ENCODE measurements at places on chromosomes 5 and 9.

- no peak for DNase-seq
These were observed 172.3 kb upstream of the TBCA start for GRCh38 chr5:77948476-77948875.

DNA sequence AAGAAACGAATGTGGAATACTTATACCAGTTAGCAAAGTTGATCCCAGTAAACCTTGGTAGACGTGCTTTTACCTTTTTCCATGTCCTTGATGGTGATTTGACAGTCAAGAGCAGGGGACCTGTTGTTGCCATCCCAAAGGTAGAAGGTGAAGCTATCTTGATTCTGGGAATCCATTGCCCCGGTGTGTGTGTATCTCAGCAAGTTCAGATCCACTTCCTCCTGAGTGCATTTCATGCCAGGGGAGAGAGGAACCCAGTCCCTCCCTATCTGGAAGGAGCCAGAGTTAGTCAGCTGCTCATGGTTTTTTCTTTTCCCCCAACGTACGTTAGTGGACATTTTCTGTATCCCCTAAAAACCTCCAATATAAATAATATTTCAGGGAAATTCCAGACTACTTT is 66.3 kb upstream of the CER1 start:
- DNase-seq: no peak

DNA sequence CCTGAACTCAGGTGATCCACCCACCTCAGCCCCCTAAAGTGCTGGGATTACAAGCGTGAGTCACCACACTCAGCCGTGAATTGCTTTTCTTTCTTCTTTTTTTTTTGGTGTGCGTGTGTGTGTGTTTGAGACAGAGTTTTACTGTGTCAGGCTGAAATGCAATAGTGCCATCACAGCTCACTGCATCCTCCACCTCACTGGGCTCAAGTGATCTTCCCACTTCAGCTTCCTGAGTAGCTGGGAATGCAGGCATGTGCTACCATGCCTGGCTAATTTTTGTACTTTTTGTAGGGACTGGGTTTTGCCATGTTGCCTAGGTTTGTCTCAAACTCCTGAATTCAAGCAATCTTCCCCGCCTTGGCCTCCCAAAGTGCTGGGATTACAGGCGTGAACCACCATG is 113.7 kb upstream of the HAPLN1 start:
- DNase-seq: no peak

- peak; percentile 49 for DNase-seq
These were observed 644 bp downstream of the BRD3 start for GRCh38 chr9:134066913-134067851.

GRCh38 chr9:78131969-78132700 is 100.5 kb upstream of the GNAQ start:
- DNase-seq: no peak

DNA sequence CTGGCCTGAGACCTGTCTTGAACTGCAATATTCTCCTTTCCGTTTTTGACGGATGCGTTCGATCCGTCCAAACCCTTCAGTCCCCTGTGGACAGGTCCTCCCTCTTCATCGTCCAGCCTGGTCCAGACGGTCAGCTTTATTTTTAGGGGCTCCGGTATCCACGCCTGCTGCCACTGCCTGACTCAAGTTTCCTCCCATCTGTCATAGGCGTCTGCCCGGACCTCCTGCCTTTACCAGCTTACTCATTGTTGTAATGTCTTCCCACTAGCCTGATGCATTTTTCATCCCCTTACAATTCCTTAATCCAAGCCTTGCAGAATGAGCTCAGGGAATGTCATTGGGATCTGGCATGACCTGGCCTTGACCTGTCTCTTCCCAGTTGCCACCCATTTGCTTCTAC is 145.8 kb downstream of the TENT4A start:
- DNase-seq: no peak

DNA sequence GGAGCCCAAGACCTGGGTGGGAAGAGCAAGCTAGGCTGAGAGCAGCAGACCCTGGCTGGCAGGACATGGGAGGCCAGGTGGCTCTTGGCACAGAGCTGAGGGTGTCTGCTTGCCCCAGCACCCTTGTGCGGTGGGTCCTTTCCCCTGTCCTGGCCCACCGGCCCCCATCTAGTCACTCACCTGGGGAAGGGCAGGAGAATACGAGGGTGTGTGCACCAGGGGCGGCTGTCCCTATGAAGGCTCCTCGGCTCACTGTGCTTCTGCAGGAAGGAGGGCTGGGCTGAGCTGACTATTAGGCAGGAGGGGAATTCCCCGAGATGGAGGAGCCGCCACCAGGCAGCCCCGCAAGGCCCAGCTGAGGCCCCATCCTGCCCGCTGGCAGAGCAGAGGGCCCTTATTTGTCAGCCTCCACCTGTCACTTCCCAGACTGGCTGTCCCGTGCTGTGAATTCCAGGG is 6.1 kb upstream of the TNIP1 start:
- DNase-seq: peak; percentile 65

DNA sequence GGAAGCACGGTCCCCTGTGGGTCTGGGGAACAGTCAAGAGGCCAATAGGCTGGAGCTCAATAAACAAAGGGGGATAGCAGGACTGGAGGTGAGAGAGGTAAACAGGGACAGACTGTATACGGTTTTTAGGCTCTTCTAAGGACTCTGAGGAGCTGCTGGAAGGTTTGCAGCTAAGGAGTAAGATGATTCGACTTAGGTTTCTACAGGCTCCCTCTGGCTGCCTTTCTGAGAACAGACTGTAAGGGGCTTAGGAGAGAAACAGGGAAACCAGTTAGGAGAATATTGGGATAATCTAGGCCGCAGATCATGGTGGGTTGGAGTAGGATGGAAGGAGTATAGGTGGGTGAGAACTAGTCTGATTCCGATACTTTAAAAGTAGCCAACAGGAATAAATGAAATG is 10.4 kb downstream of the CDK5RAP2 start:
- no peak for DNase-seq

- no peak for DNase-seq
These were observed 945.6 kb upstream of the ARRDC3 start for GRCh38 chr5:92328584-92329259.

DNA sequence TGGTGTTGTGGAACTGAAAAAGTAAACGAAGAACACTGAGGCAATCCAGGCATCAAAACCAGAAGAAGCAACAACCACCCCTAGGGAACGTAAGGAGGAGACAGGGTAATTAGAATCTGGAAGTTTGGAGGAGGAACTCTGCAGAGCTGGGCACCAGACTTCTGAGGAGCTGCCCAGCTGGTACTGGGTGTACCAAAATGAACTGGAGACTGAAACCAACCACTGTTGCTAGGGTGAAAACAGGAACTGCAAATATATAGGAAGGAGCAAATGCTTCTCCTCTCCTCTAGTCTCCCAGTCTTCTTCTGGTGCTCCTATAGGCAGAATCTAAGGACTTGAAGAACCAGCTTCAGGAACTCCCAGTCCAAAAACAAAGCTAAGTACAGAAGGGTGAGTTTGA is 189.8 kb downstream of the ELAVL2 start:
- DNase-seq: no peak

DNA sequence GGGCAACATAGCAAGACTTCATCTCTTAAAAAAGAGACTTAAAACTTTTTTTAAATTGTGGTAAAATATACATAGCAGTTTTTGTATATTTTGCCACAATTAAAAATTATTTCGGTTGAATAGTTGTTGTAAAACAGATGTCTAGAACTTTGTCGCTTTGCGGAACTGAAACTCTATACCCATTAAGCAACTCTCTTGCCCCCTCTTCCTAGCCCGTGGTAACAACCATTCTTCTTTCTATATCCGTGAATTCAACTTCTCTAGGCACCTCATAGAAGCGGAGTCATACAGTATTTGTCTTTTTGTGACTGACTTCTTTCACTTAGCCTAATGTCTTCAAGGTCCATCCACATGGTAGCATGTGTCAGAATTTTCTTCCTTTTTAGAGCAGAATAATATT is 43.3 kb downstream of the SPARC start:
- no peak for DNase-seq

GRCh38 chr5:122457178-122457826 is 145.3 kb downstream of the SNCAIP start:
- no peak for DNase-seq

- no peak for DNase-seq
These were observed 23.3 kb downstream of the SLC1A3 start for GRCh38 chr5:36629729-36630128.

GRCh38 chr5:111427762-111428161 is 84.6 kb downstream of the STARD4 start:
- DNase-seq: no peak

DNA sequence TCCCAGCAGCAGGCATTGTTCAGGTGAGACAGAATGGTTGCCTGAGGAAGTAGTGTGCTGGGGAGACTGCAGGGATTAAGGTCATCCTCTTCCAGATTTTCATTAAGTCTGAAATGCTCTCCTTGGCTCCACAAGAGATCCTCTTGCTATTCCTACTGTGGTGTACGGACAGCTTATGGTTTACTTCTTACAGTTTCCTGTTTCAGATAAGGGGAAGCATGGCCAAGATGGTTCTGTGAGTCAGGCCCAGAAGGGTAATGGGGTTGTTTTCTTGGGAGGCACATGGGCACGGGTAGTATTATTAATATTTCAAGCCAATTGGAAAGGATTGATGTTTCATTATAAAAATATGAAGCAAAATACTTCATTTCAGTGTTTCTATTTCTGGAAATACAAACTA is 42.9 kb downstream of the GLRX start:
- DNase-seq: no peak

GRCh38 chr9:115106001-115106400 is 12.0 kb downstream of the TNC start:
- no peak for DNase-seq

DNA sequence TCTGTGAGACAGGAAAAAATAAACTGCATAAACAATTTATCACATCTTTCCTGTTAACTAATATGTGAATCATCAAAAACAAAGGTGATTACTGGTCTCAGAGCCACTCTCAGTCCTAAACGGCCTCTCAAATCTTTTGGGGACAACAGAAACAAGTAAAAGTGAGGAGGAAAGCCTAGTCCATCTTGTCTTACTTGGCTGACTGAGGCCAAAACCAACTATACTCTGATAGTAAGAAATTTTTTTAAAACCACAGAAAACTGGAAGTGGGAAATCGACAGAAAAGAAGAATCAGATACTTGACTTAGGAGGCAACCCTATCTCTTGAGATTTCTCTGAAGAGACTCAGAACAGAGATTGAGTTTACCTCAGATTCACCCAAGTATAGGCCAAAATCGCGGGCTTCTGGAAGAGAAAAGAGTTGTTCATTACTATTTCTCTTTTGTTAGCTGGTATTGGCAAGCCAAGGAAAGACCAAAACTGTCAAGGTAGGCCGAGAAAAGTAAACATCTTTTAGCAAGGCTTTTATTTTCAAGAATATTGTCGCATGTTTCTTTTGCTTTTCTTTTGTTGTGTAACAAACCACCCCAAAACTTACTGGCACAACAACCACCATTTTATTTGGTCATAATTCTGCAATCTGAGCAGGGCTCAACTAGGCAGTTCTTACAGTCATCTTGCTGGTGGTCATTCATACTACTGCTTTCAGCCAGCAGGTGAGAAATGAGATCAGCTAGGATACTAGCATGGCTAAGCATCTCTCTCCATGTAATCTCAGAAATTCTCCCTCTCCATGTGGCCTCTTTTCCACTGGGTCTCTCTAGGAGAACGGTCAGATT is 46.1 kb downstream of the RFX3 start:
- no peak for DNase-seq

GRCh38 chr5:51678330-51678729 is 295.1 kb downstream of the ISL1 start:
- DNase-seq: no peak

- no peak for DNase-seq
These were observed 28.1 kb downstream of the ADGRD2 start for GRCh38 chr9:124478354-124478753.

DNA sequence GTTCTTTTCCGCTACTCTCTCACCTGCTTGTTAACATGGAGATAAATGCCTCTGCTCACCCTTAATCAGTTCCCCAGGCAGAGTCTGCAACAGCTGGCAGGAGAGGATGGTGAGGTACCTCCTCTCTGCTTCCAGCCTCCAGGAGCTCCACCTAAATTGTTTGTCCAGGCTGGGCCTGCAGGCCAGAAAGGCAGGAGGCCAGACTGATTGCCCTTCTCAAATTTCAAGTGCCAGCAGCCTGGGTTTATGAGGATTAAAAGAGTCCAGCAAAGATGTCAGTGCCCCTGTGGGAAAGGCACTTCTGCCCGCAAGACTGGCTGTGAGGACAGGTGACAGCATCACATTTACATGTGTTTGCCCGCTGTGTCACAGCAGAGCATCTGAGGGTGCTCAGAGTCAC is 19.8 kb downstream of the CORO2A start:
- DNase-seq: no peak
